ENCODE measurements at places on chromosomes 3 and 15. TPM values are rescaled to one million over a fixed set of nuclear protein-coding genes. Genes with fewer than 3 reads are reported as not detected.

ARMC8 gene
- 71.2 TPM for polyA plus RNA-seq

ZNF660 gene
- polyA plus RNA-seq = not detected

MAP6D1 gene
- polyA plus RNA-seq = not detected

USP19 gene
- polyA plus RNA-seq = 24.2 TPM

DNA sequence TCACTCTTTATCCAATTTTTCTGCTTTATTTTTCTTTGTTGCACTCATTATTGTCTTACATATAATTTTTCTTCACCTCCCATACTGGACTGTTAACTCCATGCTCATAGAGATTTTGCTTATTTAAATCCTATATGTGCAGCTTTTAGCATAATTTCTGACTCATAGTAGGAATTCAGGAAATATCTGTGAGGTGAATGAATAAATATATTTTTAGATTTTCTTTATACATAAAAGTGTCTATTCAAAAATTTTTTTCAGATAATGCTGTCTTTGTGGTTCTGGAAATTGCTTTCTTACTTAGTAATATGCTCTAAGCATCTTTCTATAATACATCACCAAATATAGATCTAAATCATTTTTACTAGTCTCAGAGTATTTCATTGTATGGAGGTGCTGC, 191.8 kb upstream of the SUCLG2 start:
- no peaks in the 10 kb centered on the region for H3K4me1 ChIP-seq
- no peaks in the 10 kb centered on the region for H3K27me3 ChIP-seq
- no peak overlapping the region for H3K4me3 ChIP-seq
- no peaks in the 10 kb centered on the region for H3K36me3 ChIP-seq
- no peak overlapping the region for H3K27ac ChIP-seq
- DNase-seq = no peak

DNA sequence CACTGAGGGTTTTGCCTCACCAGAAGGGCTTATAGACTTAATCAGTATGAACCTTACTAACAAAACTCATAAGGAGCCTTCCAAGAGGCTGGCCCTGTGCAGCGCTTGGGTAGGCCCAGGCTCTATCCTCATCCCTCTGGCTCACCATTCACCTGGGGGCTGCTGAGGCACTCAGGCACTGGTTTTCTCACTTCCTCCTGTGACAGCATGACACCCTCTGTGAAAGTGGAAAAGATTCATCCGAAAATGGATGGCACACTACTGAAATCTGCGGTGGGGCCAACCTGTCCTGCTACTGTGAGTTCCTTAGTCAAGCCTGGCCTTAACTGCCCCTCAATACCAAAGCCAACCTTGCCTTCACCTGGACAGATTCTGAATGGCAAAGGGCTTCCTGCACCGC, 41.3 kb downstream of the PSMD6 start:
- H3K4me3 ChIP-seq = no peak overlapping the region
- H3K4me1 ChIP-seq = peaks cover 45% of the 10 kb centered on the region
- no peak for DNase-seq
- peak overlapping the region; percentile 34 for H3K27ac ChIP-seq
- peaks cover 69% of the 10 kb centered on the region for H3K36me3 ChIP-seq
- no peaks in the 10 kb centered on the region for H3K27me3 ChIP-seq

- H3K36me3 ChIP-seq = no peaks in the 10 kb centered on the region
- no peaks in the 10 kb centered on the region for H3K27me3 ChIP-seq
- DNase-seq = no peak
- H3K27ac ChIP-seq = no peak overlapping the region
- no peaks in the 10 kb centered on the region for H3K4me1 ChIP-seq
These were observed 27.3 kb downstream of the RNU5B-1 start for GRCh38 chr15:65331811-65332210.

DNA sequence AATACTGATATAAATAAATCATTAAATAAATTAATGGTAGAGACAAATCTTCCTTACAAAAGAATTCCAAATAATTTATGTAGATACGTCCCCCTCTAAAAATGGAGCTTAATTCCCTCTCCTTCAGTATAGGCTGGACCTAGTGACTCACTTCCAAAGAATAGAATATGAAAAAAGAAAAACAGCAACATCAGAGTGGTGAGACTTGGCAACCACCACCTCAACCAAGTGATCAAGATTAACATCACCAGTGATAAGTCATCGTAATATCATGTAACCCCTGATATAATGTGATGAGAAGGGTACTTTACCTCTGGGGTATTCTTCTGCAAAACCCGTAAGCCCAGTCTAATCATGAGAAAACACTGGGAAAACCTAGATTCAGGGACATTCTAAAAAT, 13.4 kb downstream of the GOLGB1 start:
- H3K27ac ChIP-seq = no peak overlapping the region
- no peak for DNase-seq
- H3K4me1 ChIP-seq = no peaks in the 10 kb centered on the region
- H3K27me3 ChIP-seq = no peaks in the 10 kb centered on the region
- no peak overlapping the region for H3K4me3 ChIP-seq

GRCh38 chr3:188827103-188827502, 344.7 kb upstream of the TPRG1 start:
- H3K27ac ChIP-seq = no peak overlapping the region
- no peak for DNase-seq
- no peaks in the 10 kb centered on the region for H3K27me3 ChIP-seq
- H3K4me1 ChIP-seq = no peaks in the 10 kb centered on the region

DNA sequence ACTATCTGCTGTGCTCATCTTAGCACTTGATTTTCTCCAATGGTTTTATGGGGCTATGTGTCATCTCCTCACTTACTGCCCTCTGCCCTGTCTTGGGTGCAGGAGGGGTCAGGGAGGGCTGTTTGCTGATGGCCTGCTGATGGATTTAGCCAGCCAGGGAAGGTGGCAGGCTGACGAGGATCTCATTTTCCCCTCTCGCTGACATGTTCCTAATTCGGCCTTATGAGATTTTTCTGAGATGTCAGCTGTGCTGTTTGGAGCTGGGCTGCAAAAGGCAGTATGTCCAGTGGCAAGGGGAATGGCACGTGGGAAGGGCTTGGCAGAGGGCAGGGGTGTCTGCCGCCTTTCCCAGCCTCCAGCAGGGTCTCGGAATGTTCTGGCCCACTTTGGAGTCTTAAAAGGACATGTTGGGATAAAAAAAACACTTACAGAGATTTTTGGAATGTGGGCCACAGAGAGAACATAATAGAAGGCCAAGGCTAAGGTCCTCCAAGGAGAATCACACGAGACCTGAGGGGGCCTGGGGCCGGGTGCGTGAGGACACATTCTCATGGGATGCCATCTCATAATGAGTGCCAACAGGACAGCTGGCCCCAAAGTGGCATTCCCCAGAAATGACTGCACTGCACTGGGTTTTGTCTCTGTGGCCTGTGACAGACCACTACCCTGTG, 303.8 kb downstream of the TLE3 start:
- no peak overlapping the region for H3K27ac ChIP-seq
- no peaks in the 10 kb centered on the region for H3K36me3 ChIP-seq
- H3K4me1 ChIP-seq = no peaks in the 10 kb centered on the region

GRCh38 chr15:69595009-69595791, 142.6 kb downstream of the RPLP1 start:
- H3K4me1 ChIP-seq = no peaks in the 10 kb centered on the region
- no peaks in the 10 kb centered on the region for H3K36me3 ChIP-seq
- no peak for DNase-seq

DNA sequence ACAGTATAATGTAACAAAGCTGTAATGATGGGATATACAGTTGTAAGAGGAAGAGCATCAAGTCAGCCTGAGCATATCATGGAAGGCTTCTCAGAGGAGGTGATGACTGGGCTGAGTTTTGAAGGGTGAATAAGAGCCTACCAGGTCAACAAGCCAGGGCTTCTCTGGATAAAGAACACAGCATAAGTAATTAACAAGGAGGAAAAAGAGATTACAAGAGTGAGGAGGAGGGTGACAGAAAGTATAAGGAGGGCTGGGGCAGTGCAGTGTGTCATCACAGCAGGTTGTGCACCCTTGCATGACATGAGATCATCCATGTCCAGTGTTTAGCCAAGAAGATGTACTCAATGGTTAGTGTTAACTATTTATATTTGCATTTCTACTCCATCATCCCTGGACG, 16.9 kb upstream of the SPATA12 start:
- no peaks in the 10 kb centered on the region for H3K4me1 ChIP-seq
- no peaks in the 10 kb centered on the region for H3K36me3 ChIP-seq
- H3K4me3 ChIP-seq = no peak overlapping the region
- no peak for DNase-seq

DNA sequence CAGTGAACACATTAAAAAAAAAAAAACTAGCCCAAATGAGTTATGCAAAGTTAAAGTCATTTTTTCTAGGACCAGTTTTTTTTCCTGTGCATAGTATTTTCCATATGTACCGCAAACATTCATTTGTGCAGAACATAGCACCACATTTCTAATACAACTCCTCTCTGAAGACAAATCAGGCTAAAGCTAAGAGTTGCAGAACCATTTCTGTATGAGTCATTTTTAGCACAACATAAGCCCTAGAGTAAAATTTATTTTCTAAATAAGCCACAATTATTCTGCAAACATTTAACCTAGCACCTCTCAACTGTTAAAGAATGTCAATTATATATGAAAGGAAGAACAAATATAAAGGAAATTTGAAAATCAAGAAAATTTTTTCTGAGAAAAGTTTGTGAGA, 375.8 kb downstream of the TIGIT start:
- no peaks in the 10 kb centered on the region for H3K4me1 ChIP-seq
- no peak for DNase-seq
- H3K36me3 ChIP-seq = peaks cover 3% of the 10 kb centered on the region
- H3K27ac ChIP-seq = no peak overlapping the region
- H3K4me3 ChIP-seq = no peak overlapping the region
- no peaks in the 10 kb centered on the region for H3K27me3 ChIP-seq

DNA sequence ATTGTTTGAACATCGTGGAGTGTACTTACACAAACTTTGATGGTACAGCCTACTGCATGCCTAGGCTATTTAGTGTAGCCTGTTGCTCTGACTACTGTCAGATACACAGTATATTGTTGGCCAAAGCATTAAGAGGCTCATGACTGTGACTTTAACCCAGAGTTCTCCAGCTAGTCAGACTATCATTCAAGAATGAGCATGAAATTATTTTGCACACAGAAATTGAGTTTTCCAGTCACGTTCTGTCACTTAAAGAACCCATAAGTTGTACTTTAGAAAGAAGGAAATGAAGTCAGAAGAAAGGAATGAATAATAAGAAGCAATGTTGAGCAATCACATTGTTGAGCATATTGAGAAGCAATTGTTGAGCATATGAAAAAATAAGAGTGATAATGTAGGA, 37.6 kb upstream of the SLC22A13 start:
- DNase-seq = no peak
- no peaks in the 10 kb centered on the region for H3K27me3 ChIP-seq
- no peaks in the 10 kb centered on the region for H3K4me1 ChIP-seq
- H3K4me3 ChIP-seq = no peak overlapping the region
- H3K36me3 ChIP-seq = peaks cover 58% of the 10 kb centered on the region

DNA sequence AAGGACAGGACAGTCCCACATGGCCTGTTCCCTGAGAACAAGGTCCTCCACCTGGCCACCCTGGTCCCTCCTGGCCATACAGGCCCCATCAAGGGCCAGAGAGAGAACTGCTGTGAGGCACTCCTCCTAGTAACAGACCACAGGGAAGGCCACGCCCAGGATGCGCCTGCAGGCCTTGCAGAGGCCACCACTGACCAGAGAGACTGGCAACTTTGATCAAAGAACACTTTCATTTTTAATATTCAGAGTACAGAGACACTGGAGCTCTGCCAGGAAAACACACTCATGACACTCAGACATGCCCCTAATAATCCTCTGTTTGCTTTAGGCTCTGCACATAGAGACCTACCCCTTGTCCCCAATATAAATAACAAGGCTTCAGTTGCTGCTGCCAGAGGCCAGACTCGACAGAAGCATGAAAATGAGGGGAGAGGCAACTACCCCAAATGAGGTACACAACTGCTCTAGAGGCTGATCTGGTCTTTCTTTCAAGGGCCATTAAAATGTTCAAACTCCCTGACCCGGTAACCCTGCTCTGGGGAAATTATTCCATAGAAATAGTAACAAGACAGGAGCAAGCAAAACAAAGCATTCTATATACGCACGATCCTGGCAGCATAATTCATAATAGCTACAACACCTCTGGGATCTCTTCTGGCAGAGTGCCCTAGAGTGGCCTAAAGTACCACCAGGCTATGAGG, 44.8 kb downstream of the CCDC12 start:
- H3K27me3 ChIP-seq = no peaks in the 10 kb centered on the region
- peaks cover 60% of the 10 kb centered on the region for H3K4me1 ChIP-seq
- H3K4me3 ChIP-seq = peak overlapping the region; percentile 32
- H3K27ac ChIP-seq = peak overlapping the region; percentile 30
- no peak for DNase-seq

GRCh38 chr3:146640955-146641867, 36.1 kb upstream of the PLSCR5 start:
- no peak for DNase-seq
- no peak overlapping the region for H3K4me3 ChIP-seq
- H3K27me3 ChIP-seq = no peaks in the 10 kb centered on the region
- H3K4me1 ChIP-seq = no peaks in the 10 kb centered on the region
- no peak overlapping the region for H3K27ac ChIP-seq
- no peaks in the 10 kb centered on the region for H3K36me3 ChIP-seq

- H3K27me3 ChIP-seq = no peaks in the 10 kb centered on the region
- H3K4me3 ChIP-seq = no peak overlapping the region
- DNase-seq = no peak
- H3K36me3 ChIP-seq = no peaks in the 10 kb centered on the region
- peak overlapping the region; percentile 80 for H3K27ac ChIP-seq
These were observed 11.4 kb upstream of the ZNF592 start for GRCh38 chr15:84737005-84737404.

GRCh38 chr3:132236701-132237651, 80.2 kb upstream of the ACP3 start:
- DNase-seq = no peak
- H3K4me3 ChIP-seq = no peak overlapping the region
- no peaks in the 10 kb centered on the region for H3K36me3 ChIP-seq
- H3K4me1 ChIP-seq = no peaks in the 10 kb centered on the region
- no peak overlapping the region for H3K27ac ChIP-seq

DNA sequence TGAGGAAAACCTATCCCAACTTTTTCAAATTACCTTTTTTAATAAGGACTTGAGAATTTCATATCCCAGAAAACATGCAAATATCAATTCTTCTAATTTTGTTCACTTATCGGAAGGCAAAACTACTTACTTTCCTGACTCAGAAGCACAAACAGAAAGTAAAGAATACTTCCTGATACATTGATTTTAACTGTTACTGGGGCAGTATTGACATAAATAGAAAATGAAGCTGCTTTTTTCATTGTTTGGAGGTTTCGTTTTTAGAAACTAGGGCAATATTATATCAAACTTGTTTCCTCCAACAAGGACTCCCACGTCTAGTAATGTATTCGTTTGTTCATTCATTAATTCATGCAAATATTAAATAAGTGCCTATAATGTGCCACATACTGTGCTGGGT, 19.1 kb downstream of the PAQR9 start:
- peak overlapping the region; percentile 66 for H3K27ac ChIP-seq
- H3K27me3 ChIP-seq = peaks cover 6% of the 10 kb centered on the region
- H3K4me3 ChIP-seq = peak overlapping the region; percentile 78
- peak; percentile 31 for DNase-seq
- H3K4me1 ChIP-seq = peaks cover 8% of the 10 kb centered on the region
